ENCODE measurements at places on chromosomes 3 and 15. TPM values are rescaled to one million over a fixed set of nuclear protein-coding genes. Genes with fewer than 3 reads are reported as not detected.

DNA sequence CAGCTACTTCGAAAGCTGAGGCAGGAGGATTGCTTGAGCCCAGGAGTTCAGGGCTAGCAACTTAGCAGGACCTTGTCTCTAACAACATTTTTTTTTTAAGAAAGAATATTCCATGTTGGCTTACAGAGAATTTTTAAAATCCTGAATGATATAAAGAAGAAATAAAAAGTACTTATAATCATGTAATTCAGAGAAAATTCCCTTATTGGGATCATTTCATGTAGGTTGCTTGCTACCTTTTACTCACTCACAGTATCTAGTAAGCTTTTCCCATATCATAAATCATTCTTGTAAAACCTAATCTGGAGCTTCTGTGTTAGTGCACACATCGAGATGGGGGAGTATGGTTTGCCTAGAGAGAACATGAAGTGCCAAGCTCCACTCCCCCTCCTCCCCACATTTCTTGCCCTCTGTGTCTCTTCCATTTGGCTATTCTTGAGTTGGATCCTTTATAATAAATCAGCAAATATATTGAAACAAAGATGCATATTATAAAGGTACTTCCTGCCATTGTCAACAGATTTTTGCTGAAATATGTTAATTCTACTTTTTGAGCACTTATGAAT lies 13.6 kb downstream of the TF start:
- no peak for DNase-seq

GRCh38 chr15:58524247-58524646 lies 92.5 kb downstream of the LIPC start:
- DNase-seq, result no peak

DNA sequence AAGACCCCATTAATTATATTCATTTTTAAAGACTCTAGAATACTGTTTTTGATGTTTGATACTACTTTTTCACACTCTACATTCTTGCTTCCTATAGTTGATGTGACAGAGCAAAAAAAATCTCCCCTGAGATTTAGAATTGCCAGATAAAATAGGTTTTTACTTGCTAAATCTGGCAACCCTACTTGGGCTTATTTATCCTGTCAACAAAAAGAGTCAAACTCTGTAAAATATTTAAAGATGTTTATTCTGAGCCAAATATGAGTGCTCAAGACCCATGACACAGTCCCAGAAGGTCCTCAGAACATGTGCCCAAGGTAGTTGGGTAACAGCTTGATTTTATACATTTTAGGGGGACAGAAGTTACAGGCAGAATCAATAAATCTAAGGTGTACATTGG lies 72.3 kb downstream of the DAPK2 start:
- no peak for DNase-seq

GRCh38 chr3:46496746-46497555 lies 825 bp upstream of the RTP3 start:
- DNase-seq, result peak; percentile 51

Gene XPC
- 53.3 TPM for total RNA-seq

Gene MYL3
- total RNA-seq, result not detected

Gene CHRFAM7A
- total RNA-seq, result 2.7 TPM

Gene KNL1
- 43.8 TPM for total RNA-seq
